Activated naive CD4-positive, alpha-beta T cell treated with anti-CD3 and anti-CD28 coated beads for 36 hours (primary cell): ENCODE measurements at places on chromosomes 11 and 22.

GRCh38 chr11:79406376-79406775 is 34.5 kb downstream of the TENM4 start:
- no peak for DNase-seq

DNA sequence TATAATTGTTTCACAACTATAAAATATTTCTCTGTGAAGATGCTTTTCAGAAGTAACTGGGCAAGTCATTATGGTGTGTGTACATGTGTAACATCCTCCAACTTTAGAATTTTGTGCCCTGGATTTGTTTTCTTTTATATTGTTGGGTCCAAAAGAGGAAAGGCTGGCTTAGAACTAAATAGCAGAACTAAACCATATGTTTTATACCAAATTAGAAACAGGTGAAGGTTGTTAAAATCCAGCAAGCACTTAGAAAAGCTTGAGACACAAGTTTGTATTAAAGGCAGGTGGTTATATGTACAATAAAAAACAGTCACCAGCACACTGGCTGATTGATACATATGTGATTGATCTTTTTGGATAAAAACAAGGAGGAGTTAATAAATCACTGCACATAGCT is 158.5 kb downstream of the WNT11 start:
- no peak for DNase-seq

DNA sequence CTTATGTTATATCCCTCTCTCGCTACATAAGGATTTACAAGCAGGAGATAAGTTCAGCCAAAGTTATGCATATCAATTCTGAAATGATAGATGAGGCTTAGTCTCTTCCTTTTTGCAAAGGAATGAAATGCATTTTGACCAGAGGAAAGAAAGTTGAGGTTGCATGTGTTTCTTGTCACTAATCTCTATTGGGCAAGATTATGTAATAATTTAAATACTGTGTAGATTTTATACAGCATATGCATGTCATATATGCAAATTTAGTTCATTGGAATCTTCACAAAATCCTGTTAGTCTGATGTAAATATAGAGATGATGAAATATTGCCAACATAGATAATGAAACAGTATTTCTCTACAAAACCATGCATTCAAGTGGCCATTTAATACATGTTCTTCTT is 858.7 kb upstream of the RAG2 start:
- no peak for DNase-seq

- DNase-seq, result no peak
These were observed 56.4 kb upstream of the SYN3 start for GRCh38 chr22:33114565-33114964.

DNA sequence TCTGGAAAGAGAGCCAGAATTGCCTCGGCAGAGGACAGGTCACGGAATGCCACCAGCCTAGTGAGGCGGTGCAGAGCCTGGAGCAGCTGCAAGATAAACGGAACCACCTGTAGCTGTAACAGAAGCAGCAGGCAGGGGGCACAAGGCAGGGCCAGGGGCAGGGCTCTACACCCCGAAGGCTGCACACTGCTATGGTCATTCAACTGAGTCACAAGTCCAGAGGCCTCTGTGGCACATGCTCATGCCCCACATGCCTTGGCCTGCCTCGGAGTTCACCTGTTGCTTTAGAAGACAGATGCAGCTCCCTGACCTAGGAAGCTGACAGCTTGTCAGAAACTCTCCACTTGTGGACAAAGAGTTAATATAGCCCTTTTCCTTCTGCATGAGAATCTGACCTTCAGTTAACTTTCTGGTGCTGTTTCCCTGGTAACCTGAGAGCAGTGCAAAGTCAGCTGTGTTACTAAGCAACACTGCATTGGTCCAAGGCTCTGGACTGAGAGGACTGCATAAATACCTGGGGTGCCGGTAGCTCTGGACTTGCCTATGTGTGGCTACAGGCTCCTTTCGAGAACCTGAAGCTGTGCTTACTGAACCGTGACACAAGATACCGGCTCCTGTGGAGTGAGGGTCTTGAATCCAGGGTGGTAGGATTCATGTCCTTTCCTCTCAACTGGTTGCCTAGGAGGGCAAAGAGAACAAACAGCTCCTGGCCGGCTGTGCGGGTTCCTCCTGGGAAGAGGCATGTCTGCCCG is 10.5 kb downstream of the COMMD9 start:
- DNase-seq, result no peak

DNA sequence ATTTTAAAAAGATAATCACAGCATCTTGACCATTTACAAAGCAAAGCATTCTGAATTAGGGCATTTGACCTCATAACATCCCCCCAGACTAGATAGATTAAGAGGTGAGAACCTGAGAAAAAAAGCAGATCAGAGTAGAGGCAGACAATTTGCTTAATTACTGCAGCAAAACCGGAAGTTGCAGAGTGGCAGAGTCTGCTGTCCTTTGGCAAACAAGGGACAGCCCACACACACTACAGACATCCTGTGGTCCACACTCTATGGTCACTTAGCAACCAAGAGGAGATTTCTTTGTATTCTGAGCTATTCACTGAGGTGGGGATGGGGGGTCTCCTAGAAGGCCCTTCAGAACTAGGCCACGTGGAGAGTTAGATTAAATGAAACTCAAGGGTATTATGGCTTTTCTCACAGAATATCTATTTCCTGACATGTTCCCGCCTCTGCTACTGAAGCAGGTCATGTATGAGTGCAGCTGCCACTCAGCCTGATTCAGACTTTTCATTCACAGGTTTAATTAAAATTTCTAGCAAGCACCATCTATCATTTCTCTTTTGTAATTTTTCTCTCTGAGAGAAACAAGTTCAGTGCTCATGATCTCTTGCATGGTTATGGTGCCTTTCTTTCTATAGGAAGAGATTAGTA is 48.5 kb downstream of the SVIP start:
- no peak for DNase-seq

DNA sequence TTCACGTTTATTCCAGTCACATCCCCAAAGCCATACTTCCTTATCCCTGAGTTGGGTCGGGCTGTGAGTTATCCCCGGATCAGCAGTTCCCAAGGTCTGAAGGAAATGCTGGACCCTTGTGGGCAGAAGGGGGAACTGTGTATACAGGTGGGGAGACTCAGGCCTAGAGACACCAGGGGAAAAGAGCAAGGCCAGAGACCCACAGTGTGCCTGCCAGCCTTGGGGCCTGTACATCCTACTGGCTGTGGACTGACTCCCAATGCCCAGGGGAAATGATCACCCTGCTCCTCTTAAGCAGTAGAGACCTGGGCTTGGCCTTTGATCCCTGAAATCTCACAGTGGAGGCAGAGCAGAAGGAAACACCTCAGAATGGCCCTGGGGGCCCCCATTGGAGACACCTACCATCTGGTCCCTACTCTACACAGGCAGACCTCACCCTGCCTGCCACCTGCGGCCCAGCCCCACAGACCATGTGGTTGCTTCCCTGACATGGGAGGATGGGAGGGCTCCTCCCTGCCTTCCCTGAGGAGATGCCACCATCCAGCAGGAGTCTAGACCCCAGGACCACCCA is 1.3 kb downstream of the SELENOM start:
- DNase-seq, result no peak

DNA sequence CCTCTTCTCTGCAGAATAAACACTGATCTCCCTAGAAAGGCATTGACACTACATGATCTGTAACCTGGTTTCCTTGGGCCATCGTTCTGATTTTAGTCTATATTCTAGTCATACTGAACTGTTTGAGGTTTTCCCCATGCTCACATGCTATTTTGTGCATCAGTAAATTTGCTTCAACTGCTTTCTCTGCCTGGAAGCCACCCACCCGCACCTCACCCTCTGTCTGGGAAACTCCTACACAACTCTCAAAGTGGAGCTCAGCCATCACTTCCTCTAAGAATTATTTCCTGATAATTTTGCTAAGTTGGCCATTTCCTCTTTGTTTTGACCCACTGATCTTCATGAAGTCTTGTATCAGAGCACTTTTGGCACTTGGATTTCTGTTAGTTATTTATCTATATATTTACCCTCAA is 36.1 kb downstream of the MMP20 start:
- DNase-seq, result peak; percentile 72

- no peak for DNase-seq
These were observed 2.6 kb downstream of the PGAP2 start for GRCh38 chr11:3810951-3811350.
